ENCODE measurements at places on chromosomes 5 and 9.

- no peak for DNase-seq
Measured at GRCh38 chr9:111949919-111950318, 53.3 kb downstream of the UGCG start.

DNA sequence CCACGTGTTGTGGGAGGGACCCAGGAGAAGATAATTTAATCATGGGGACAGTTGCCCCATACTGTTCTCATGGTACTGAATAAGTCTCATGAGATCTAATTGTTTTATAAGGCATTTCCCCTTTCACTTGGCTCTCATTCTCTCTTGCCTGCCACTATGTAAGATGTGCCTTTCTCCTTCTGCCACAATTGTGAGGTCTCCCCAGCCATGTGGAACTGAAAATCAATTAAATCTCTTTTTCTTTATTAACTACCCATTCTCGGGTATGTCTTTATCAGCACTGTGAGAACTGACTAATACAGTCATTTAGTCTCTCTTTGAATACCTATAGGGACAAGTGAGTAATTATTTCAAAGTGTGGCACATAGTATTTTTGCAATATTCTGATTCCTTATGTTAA, 269.2 kb upstream of the SMARCA2 start:
- DNase-seq, result no peak

DNA sequence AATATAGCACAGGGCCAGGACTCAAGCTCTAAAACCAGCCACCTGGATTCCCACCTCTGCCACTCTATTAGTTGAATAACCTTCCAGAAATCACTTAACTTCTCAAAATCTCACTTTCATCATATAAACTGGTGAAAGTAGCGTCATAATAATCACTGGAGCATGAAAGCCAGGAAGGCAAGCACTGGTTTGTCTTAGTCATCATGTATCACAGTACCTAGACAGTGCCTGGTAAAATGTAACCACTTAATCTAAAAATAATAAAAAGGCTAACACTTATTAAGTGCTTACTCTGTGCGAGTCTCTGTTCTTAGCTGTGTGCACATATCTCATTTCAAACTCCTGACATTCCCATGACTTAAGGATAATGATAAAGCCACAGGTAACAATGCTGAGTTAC, 109.4 kb downstream of the ASTN2 start:
- no peak for DNase-seq

DNA sequence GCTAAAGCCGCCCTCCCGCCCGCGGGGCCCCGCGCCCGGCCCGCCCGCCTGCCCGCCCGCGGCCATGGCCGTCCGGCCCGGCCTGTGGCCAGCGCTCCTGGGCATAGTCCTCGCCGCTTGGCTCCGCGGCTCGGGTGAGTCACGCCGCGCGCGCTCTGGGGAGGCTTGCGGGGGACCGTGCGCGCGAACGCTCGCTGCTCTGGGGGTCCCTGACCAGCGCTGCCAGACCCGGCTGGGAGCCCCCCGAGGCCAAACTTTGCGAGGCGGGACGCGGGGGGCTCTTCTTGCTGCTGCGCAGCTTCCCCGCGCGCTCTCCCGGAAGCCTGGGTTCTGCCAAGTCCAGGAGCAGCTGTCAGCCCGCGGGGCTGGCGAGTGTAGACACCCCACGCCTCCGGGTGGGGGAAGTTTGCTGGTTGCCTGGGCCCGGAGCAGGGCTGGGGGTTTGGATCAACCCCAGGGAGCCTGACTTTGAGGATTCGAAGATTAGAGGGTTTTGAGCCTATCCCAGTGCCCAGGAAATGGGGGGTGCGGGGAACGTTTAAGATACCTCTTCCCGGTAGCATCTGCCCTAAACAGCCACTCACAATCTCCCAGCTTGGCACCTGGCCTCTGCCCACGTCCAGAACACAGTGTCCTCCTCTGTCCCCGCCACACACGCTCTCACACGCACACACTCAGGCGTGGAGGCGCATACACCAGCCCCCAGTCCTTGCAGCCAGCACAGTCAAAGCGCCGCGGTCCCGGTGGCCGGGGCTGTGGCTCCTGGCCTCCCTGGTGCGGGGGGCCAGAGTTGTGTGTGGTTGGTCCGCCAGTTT, 535 bp downstream of the UNC5A start:
- DNase-seq, result no peak

DNA sequence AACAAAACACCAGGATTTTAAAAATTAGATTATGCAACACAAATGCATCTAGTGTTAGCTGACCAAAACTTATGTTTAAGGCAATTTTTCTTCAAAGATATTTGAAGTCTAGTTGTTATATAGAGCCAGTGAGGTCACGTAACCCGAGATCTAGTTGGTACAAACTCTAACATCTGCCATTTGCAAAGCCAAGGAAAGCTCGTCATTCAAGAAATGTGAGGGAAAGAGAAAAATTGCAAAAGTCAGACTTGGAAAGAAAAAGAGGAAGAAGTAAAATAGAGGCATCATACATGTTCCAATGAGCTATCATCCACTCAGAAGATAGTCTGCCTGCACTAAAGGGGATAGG, 293.4 kb upstream of the PUM3 start:
- DNase-seq, result no peak

- DNase-seq, result no peak
Measured at GRCh38 chr9:69023650-69024049, 9.7 kb upstream of the PRKACG start.

- no peak for DNase-seq
Measured at GRCh38 chr5:168128111-168128510, 163.3 kb upstream of the WWC1 start.

GRCh38 chr9:13529321-13530104, 250.0 kb upstream of the MPDZ start:
- DNase-seq, result no peak

DNA sequence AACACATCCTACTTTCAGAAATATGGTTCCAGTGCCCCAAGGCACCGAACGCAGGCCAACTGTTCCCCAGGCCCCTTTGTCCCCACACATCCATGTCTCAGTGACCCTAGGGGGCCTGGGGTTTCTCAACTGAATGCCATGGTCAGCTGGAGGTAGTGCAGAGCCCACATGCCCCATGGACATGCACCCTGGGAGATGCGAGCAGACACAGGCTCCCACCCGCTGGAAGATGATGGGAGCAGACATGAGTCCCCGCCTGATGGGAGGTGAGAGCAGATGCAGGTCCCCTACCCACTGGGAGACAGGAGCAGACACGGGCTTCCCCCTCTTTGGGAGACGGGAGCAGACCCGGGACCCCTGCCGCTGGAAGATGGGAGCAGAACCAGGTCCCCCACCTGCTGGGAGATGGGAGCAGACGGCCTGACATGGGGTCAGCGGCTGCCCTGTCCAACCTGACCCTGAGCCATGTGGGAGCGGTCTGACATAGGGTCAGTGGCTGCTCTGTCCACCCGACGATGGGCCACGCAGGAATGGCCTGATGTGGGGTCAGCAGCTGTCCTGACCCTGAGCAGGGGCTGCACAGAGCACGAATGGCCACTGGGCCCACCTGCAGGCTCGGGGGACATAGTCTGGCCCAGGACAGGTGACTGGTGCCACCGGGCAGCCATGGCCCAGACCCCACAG, 18.4 kb downstream of the ZDHHC11B start:
- DNase-seq, result no peak

DNA sequence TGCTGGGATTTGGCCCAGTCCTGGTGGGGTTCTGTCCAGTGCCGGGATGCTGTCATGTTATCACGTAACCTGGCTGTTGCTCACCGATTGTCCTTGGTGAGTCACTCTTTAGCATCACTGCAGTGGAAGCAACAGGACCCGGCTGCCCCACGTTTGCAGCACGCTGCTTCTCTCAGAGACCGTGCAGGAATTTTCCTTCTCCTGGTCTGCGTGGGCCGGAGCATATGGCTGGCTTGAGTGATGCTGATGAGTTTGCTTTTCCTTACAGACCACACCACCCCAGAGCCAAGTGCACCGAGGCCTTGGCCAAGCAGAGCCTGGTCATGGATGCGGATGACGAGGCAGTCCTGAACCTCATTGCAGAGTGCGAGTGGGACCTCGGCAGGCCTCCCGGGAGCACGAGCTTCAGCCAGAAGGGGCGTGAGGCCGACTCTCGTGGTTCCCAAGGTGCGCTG, 21.4 kb downstream of the CEP72 start:
- DNase-seq, result no peak

DNA sequence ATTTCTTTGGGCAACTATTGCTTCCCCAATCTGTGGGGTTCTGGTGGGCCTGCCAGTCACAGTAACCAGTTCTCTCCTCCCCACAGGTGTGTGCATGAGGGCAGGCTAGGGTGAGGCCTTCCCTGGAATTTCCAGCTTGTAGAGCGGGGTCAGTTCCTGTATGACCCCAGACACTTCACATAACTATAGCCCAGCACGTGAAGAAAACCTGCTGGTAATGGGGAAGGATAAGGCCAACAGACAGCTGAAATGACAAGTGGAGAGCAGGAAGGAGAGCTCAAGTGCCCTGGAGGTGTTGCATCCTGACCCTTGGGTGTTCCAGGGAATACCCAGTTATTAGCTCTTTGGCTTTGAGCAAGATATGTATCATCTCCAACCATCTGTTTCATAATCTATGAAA, 142.2 kb downstream of the CDC42SE2 start:
- DNase-seq, result no peak

GRCh38 chr5:129104915-129105455, 10.4 kb downstream of the ISOC1 start:
- DNase-seq, result no peak

- DNase-seq, result no peak
Measured at GRCh38 chr5:172860520-172861443, 26.7 kb downstream of the ERGIC1 start.

DNA sequence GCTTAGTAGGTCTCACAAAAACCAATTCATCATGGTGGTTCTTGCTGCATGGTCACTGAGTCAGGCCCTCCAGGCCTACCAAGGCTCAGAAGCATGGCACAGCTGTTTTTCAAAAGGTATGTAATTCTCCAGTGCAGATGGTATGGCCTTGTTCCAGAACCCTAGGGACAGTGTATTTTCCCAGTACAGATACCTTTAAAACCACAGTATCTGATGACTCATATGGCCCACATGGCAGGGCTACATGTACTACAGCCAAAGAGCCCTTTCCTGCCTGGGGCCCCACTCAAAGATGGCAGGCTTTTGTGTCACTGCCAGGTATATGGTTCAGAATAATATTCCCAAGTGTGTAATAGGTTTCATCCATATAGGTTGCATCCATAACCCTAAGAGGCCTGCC, 16.5 kb downstream of the CSF2 start:
- DNase-seq, result no peak

DNA sequence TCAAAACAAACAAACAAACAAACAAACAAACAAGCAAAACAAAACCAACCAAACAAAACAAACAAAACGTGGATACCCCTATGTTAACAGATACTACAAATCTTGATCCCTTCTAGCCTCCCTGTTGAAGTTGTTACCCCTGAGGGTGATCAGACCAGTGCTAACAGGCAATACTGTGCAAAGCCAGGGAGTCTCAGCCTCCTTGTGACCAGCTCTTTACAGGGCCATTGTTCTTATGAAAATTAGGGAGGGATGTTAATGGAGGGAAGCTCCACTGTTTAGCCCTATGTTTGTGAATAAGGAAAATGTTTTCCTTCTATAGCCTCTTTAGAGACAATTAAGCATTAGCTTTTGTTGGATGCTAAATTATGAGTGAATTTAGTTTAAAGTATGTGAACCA, 1072.1 kb upstream of the WWC1 start:
- DNase-seq, result no peak

DNA sequence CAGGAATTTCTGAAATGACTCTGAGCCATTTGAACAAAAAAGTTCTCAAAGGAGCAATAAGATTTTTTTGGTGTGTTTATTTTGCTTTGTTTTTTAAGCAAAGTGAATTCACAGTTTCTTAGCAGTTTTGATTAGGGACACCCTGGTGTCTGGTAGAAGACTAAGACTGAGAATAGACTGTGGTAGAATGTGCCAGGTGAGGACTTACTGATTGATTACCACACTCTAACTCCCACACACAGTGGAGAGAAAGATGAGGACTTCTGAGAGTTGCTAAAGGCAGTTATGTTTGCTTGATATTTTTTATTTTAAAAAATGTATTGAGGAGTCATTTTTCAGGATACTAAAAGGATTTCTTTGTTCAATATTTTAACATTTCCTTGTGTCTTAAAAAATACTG, 175.1 kb downstream of the CD180 start:
- no peak for DNase-seq

GRCh38 chr5:77991084-77991483, 214.9 kb upstream of the TBCA start:
- DNase-seq, result no peak

- DNase-seq, result no peak
Measured at GRCh38 chr5:82425591-82425990, 147.4 kb upstream of the RPS23 start.

DNA sequence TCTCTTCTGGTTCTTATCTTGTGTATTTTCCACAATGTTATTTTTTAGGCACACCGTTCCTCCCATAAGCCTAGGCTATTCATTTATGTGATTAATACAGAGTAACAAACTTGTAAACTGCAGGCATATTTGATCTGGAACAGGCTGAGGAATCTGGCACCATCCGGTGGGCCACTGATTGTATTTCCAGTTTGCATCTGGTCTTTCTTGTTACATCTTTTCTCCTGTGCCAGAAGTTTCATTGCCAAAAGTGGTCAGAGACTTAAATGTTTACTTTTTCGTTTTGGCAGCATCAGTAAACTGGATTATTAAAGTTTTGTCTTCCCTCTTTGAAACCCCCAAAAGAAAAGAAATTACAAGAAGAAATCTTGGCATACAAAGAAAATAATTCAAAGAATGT, 17.9 kb upstream of the ZCCHC7 start:
- DNase-seq, result no peak

- DNase-seq, result no peak
Measured at GRCh38 chr9:88950341-88951154, 40.7 kb upstream of the S1PR3 start.

DNA sequence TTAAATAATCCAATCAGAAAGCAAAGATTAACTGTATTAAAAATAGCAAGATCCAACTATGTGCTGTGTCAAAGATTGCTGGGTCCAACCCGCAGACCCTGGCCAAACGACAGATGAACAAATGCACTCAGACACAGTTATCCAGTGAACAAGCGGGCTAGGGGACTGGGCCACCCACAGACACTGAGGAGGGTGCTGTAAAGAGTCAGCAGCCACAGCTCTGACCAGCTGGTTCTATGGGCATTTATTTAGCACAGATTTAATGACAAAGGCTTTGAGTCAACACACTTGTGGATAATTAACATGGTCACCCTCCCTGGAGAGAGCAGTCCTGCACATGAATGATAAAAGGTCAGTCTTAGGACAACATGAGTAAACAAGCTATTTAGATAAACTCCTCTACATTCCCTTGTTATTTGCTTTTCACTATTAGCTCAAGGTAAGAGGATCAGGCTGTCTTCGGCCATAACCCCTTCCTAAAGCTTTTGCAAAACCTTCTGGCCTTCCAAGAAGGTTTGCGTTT, 424.9 kb downstream of the HINT1 start:
- no peak for DNase-seq

DNA sequence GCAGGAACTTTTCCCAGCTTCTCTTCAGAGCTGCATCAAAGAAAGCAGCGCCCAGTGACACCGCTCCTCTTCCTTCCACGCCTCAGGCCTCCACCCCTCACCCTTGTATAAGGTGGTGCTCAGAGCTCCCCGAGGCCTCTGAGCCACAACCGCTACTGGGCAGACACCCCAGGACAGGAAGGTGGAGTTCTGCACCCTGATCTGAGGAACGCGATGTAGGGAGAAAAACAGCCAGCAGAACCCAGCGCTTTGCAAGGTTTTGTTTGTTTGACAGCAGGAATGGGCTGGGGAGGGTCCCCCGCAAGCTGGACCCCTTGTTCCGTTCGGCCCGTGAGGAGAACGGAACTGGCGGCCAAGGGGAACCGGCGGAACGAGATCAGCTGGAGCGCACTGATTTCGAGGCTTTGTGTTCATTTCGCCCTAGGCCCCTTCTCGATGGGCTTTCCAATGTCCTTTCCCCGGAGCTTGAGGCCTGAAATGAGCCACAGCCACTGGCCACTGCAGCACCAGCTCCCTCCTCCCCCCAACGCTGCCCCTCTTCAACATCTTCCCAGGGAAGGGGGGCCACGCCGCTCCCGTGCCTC, 4.1 kb downstream of the EDF1 start:
- no peak for DNase-seq
